ENCODE measurements at places on chromosomes 3 and 15. TPM values are rescaled to one million over a fixed set of nuclear protein-coding genes. Genes with fewer than 3 reads are reported as not detected.

GRCh38 chr3:65974509-65974908 lies 64.2 kb downstream of the MAGI1 start:
- no peak overlapping the region for H3K27ac ChIP-seq
- no peaks in the 10 kb centered on the region for H3K4me1 ChIP-seq
- H3K27me3 ChIP-seq, result no peaks in the 10 kb centered on the region
- H3K4me3 ChIP-seq, result no peak overlapping the region

DNA sequence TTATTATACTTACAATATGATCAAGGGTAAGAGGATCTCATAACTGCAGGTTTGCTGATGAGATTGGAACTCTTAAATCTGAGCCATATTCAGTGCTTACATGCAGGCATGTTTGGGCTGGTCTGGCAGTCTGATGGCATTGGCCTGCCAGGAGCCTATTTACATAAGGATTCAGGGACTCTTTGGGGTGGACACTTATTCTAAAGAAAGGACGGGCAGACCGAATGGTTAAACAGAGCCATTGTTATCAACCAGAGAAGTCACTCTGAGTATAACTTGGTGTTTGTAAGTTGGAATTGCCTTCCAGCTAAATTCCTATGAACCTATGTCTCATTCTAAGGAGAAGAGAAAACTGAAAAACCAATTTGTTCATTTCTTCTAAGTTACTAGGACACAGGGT lies 932.8 kb downstream of the IGSF11 start:
- H3K4me1 ChIP-seq, result no peaks in the 10 kb centered on the region
- no peaks in the 10 kb centered on the region for H3K27me3 ChIP-seq
- H3K27ac ChIP-seq, result no peak overlapping the region
- no peak for DNase-seq
- no peaks in the 10 kb centered on the region for H3K36me3 ChIP-seq

DNA sequence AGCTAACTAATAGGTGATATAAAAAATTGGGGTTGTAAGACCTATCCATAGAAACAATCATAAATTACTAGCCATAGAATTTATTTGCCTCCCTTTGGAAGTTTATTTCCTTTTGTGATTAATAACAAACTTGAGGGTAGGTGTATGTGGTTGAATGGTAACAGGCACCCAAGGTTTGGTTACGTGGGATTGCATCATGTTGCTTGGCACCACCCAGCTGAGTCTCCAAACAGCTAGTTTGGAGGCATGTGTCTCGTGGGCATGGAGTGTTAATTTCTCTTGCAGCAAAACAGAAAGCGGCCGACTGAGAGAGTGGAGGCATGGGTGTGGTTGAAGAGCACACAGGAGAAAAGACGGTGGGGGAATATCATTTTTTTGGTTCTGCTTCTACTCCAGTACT lies 441.4 kb downstream of the CNTN4 start:
- DNase-seq, result no peak
- no peaks in the 10 kb centered on the region for H3K27me3 ChIP-seq
- no peaks in the 10 kb centered on the region for H3K36me3 ChIP-seq
- no peak overlapping the region for H3K4me3 ChIP-seq
- no peaks in the 10 kb centered on the region for H3K4me1 ChIP-seq
- H3K27ac ChIP-seq, result no peak overlapping the region

DNA sequence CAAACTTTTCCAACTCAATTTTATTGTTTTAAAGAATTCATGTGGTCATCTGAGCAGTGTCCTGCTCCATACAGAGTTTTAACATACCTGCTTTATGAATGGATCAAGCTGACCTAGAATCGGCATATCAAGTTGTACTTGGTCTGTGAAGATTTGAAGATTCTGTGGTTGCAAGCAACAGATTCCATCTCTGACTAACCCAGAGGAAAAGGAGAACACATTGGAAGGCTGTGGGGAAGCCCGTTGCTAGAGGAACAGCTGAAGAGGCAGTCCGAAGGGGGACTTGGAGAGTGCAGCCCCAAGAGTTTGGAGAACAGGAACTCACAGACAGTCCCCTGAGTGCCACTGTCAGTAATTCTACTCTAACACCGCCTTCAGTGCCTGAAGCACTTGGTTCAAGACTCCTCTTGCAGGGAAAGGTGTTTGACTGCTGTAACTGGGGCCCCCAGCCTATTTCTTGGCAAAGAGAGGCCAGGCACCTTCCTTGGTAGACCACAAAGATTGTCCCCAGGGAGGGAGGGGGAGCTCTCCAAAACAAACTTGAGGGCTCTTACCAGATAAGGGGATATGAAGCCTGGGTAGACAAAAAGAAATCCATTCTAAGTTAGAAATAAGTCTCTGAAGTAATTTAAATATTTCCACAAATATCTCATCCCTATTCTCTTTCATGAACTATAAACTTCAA lies 88.8 kb downstream of the LARS2 start:
- H3K4me3 ChIP-seq, result no peak overlapping the region
- no peak overlapping the region for H3K27ac ChIP-seq
- peaks cover 4% of the 10 kb centered on the region for H3K4me1 ChIP-seq
- DNase-seq, result no peak

GRCh38 chr3:191783024-191783423 lies 322.1 kb downstream of the PYDC2 start:
- no peaks in the 10 kb centered on the region for H3K27me3 ChIP-seq
- no peak for DNase-seq
- no peak overlapping the region for H3K4me3 ChIP-seq
- no peaks in the 10 kb centered on the region for H3K36me3 ChIP-seq
- H3K27ac ChIP-seq, result no peak overlapping the region

DNA sequence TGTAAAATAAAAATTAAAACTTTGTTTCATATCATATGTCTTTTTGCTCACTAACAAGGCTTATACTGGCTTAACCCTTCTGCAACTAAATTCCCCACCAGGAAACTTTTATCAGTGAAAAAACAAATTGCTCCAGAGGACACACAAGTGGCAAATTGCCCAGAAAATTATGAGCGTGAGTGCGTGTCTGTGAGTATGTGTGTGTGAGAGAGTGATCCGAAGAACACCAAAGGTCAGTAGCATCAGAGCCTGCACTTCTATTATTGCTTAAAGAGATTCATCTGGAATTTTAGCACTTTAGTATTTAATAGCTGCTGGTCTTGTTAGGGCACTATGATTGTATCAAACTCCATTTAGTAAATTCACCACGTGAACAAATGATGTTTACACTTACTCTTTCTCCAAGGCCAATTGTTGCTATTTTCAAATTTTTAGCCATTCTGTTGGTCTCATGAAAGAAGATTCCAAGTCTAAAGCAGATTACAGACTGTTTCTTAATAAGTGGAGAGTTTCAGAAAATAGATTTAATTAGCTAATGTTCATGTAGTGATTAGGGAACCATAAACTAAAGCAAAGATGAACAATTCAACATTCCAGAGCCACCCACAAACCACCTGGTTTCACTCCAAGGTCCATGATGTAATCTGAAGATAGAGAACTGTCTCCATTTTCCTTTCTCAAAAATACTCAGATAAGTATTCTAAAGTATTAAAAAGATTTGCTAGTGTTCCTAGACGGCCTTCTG lies 91.1 kb upstream of the IL12A start:
- peaks cover 1% of the 10 kb centered on the region for H3K4me1 ChIP-seq
- DNase-seq, result no peak
- H3K27ac ChIP-seq, result no peak overlapping the region

DNA sequence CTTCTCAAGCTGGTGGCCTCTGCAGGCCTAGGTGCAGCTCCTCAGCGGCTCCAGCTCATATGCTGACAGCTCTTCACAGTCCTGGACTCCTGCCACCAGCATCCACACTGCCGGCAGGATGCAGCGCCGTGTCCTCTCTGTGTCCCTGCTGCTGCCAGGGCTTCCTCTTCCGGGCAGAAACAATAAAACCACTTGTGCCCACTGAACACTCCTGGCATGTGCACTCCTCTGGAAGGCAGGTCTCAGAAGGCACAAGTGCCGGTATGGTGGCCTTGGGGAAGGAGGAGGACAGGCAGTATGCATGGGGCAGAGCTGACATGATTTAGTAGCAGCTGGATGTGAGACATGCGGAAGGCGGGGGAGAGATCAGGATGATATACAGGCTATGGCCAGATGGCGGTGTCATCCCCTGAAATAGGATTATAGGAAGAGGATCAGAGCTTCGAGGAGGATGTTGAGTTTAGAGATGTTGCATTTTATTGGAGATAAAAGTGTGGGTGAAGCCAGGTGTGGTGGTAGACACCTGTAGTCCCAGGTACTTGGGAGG lies 7.5 kb upstream of the MAN2A2 start:
- no peaks in the 10 kb centered on the region for H3K27me3 ChIP-seq
- peaks cover 63% of the 10 kb centered on the region for H3K36me3 ChIP-seq
- no peak overlapping the region for H3K4me3 ChIP-seq
- no peak for DNase-seq
- peaks cover 15% of the 10 kb centered on the region for H3K4me1 ChIP-seq
- H3K27ac ChIP-seq, result no peak overlapping the region

GRCh38 chr3:107589454-107589853 lies 66.7 kb downstream of the BBX start:
- no peaks in the 10 kb centered on the region for H3K36me3 ChIP-seq
- H3K4me3 ChIP-seq, result no peak overlapping the region
- H3K27ac ChIP-seq, result no peak overlapping the region
- DNase-seq, result no peak
- H3K4me1 ChIP-seq, result no peaks in the 10 kb centered on the region

DNA sequence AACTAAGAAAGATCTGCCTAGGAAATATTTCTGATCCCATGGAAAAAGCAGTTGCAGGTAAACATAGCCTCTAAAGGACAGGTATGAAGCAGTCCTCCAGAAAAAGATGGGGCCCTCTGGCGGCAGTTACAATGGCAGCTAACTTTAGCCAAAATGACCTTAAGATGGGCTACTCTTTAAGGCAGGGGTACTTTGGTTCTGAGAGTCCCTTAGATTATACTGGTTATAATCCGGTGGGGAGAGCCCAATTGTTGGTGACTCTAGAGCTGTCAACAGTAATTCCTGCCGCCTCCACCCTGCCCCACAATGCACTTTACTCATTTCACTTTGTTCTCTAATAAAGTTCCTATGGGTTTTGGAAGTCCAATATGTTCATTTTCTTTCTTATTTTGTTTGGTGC lies 412.8 kb upstream of the WNT5A start:
- no peaks in the 10 kb centered on the region for H3K27me3 ChIP-seq
- no peak overlapping the region for H3K4me3 ChIP-seq
- H3K36me3 ChIP-seq, result no peaks in the 10 kb centered on the region

GRCh38 chr3:153706706-153707105 lies 414.5 kb upstream of the ARHGEF26 start:
- H3K4me1 ChIP-seq, result no peaks in the 10 kb centered on the region
- H3K4me3 ChIP-seq, result no peak overlapping the region
- H3K36me3 ChIP-seq, result no peaks in the 10 kb centered on the region
- no peaks in the 10 kb centered on the region for H3K27me3 ChIP-seq

- no peaks in the 10 kb centered on the region for H3K4me1 ChIP-seq
- peaks cover 59% of the 10 kb centered on the region for H3K36me3 ChIP-seq
- no peaks in the 10 kb centered on the region for H3K27me3 ChIP-seq
- DNase-seq, result no peak
- H3K27ac ChIP-seq, result no peak overlapping the region
Observed at GRCh38 chr3:14672588-14672987, 2.4 kb upstream of the C3orf20 start.

- H3K36me3 ChIP-seq, result no peaks in the 10 kb centered on the region
- peaks cover 3% of the 10 kb centered on the region for H3K4me1 ChIP-seq
- H3K27me3 ChIP-seq, result no peaks in the 10 kb centered on the region
- no peak for DNase-seq
Observed at GRCh38 chr3:64686446-64686908, 1.3 kb downstream of the ADAMTS9 start.

DAPK2 gene
- total RNA-seq, result 23.8 TPM

RASGRP1 gene
- 19.2 TPM for total RNA-seq

TMEM40 gene
- not detected for total RNA-seq

CPNE9 gene
- not detected for total RNA-seq

RASL12 gene
- 24.3 TPM for total RNA-seq

OR5H14 gene
- not detected for total RNA-seq

KLHL25 gene
- 4.4 TPM for total RNA-seq
